ENCODE measurements at places on chromosomes 11 and 22. TPM values are rescaled to one million over a fixed set of nuclear protein-coding genes. Genes with fewer than 3 reads are reported as not detected.

- DNase-seq = no peak
Measured at GRCh38 chr11:106961048-106961447, 57.2 kb downstream of the GUCY1A2 start.

CHRDL2 gene
- not detected for total RNA-seq

DNA sequence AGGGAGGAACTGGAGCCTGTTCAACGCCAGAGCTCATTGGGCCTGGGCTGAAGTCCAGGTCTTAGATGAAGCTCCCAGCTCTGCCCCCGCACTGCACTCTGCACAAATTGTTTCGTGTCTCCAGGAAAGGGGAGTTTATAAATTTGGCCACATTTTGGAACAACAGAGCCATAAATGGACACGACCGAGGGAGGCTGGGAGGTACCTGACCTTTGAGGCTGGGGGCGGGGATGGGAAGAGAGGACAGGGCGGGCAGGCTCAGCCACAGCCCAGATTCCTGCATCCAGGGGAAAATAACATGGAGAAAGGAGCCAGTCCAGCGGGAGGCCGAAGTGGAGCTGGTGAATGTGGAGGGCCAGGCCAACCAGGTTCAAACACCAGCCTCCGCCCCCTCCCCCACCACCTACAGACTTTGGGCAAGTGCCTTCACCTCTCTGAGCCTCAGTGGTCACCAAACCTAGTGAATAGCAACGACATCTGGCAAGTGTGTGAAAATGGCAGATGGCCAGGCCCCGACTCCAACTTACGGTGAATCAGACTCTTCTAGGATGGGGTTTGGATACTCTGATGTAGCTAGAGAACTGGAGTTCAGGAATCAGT lies 36.8 kb upstream of the SMTN start:
- DNase-seq = no peak

GRCh38 chr11:104152941-104153505 lies 10.9 kb downstream of the PDGFD start:
- no peak for DNase-seq

Data from activated T-helper 1 cell treated with anti-CD3 and anti-CD28 coated beads, Interleukin-12 subunit alpha, Interleukin-12 subunit beta, Interleukin-2, Interleukin-4 antibody, amounts not matched to agents 30 ng/mL and 10 ng/mL and 1 ng/mL, durations not matched to agents 14 hours and 24 hours and 36 hours (primary cell).